ENCODE measurements at places on chromosomes 16 and 17. TPM values are rescaled to one million over a fixed set of nuclear protein-coding genes. Genes with fewer than 3 reads are reported as not detected.

DNA sequence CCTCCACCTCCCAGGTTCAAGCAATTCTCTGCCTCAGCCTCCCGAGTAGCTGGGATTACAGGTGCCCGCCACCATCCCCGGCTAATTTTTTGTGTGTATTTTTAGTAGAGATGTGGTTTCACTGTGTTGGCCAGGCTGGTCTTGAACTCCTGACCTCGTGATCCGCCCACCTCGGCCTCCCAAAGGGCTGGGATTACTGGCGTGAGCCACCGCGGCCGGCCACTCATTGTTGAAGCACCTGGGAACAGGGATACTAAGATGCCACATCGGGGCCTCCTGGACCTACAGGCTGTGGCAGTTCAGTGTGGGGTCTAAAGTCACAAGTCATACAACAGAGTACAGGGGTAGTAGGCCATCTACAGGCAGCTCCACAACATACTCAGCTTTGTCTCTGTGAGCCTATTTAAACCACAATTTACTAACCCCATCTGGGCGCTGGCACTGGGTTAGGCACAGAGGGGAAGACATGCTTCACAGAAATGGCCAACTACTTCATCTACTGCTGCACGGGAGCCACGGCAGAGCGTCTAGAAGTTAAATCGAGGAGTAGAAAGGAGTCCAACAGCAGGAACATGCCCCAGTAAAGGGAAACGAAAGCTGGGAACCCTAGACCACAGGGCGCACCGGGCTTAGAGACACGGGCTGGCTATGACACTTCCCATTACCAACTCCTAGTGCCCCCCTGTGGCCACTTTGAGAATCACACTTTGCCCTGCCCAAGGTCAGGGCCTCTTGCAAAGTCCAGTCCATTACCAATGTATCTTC lies 4.3 kb downstream of the VAMP2 start:
- no peak for DNase-seq

DNA sequence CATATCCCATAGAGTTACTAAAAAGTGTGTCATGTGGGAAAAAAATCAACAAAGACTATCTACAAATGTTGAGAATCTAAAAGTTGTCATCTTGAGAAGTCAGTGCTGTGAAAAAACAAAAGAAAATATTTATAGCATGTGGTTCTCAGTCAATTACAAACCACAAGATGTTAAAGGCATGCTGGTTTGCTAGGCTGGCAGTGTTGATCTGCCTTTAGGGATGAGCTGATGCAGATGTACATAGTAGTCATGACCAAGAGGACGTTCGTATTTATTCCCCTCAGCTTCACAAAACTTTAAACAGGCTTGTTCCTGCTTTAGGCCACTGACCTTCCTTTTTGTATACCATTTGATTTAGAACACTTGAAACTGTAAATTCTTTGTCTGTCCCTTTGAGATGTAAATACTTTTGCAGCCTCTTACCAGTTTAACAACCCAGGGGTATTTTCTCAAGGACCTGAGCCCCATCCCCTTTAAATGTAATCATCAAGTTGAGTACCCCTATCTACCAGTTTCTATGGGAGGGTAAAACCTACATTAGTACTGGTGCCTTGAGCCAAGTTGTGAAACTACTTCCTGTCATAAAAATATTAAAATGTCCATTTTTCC lies 446.6 kb downstream of the KCNJ18 start:
- no peak for DNase-seq

The C17orf58 gene
- 16.8 TPM for total RNA-seq

- DNase-seq, result no peak
Measured at GRCh38 chr16:49488740-49489525, 115.3 kb downstream of the C16orf78 start.

GRCh38 chr17:62644487-62645173 lies 17.2 kb downstream of the MRC2 start:
- no peak for DNase-seq

The AXIN2 gene
- 0.93 TPM for total RNA-seq

GRCh38 chr17:82874011-82874835 lies 34.4 kb upstream of the ZNF750 start:
- DNase-seq, result no peak

DNA sequence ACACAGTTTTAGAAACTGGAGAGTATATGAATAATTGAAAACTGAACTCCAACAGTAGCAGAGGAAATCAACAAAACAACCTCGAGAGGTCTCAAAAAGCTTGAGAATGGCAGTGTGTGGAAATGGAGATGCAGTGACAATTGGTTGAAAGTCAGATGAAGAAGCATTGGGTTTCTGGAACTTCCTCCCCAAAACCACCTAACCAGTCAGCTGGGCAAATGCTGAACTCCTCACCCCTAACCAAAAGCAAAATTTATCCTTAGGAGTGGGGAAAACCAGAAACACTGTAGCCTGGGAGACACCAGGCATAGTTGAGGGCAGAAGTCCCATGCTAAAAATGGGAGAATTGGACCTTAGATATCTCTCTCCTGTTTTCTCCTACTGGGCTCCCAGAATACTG lies 109.9 kb downstream of the TANC2 start:
- no peak for DNase-seq

The KRT20 gene
- not detected for total RNA-seq

The ASPSCR1 gene
- 25.1 TPM for total RNA-seq

GRCh38 chr17:72877348-72877747 lies 215.1 kb downstream of the SLC39A11 start:
- no peak for DNase-seq

The TTLL6 gene
- not detected for total RNA-seq

The TBC1D28 gene
- total RNA-seq, result not detected

- DNase-seq, result no peak
Measured at GRCh38 chr17:39944393-39944711, 16.8 kb downstream of the LRRC3C start.

The ZNF652 gene
- total RNA-seq, result 23.0 TPM

- DNase-seq, result peak; percentile 75
Measured at GRCh38 chr17:38742411-38743308, 5.5 kb downstream of the PCGF2 start.

The ST6GALNAC1 gene
- total RNA-seq, result not detected

DNA sequence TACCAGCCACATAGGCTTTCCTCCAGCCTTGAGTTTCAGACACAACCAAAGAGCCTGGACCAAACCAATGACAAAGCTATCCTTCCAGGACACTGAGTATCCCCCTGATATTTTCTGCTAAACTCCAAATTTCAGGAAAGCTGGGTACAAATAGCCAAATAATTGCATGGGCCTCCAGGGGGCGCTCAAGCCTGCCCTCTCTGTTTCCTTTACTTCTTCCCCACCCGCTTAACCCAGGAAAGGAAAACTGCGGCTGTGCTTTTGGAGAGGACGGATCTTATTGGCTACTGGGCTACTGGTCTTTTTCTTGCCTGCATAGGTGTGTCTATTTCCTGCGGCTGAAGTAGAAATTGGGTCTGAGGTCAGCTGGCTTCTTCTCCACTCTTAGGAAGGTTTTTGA lies 30.1 kb downstream of the GNGT2 start:
- peak; percentile 33 for DNase-seq

- DNase-seq, result no peak
Measured at GRCh38 chr17:78391843-78392242, 13.4 kb downstream of the PGS1 start.

GRCh38 chr16:25108054-25108453 lies 3.5 kb upstream of the LCMT1 start:
- no peak for DNase-seq

The USP43 gene
- 0.35 TPM for total RNA-seq

The C17orf67 gene
- total RNA-seq, result 1.2 TPM

GRCh38 chr16:19365486-19365885 lies 52.2 kb upstream of the TMC5 start:
- DNase-seq, result no peak

GRCh38 chr17:82492643-82493225 lies 26.8 kb upstream of the FOXK2 start:
- no peak for DNase-seq

- no peak for DNase-seq
Measured at GRCh38 chr17:71052971-71053370, 883.6 kb downstream of the KCNJ2 start.

GRCh38 chr16:3121851-3122467 lies 9.6 kb downstream of the ZNF205 start:
- no peak for DNase-seq

The TMC7 gene
- total RNA-seq, result 2.7 TPM

DNA sequence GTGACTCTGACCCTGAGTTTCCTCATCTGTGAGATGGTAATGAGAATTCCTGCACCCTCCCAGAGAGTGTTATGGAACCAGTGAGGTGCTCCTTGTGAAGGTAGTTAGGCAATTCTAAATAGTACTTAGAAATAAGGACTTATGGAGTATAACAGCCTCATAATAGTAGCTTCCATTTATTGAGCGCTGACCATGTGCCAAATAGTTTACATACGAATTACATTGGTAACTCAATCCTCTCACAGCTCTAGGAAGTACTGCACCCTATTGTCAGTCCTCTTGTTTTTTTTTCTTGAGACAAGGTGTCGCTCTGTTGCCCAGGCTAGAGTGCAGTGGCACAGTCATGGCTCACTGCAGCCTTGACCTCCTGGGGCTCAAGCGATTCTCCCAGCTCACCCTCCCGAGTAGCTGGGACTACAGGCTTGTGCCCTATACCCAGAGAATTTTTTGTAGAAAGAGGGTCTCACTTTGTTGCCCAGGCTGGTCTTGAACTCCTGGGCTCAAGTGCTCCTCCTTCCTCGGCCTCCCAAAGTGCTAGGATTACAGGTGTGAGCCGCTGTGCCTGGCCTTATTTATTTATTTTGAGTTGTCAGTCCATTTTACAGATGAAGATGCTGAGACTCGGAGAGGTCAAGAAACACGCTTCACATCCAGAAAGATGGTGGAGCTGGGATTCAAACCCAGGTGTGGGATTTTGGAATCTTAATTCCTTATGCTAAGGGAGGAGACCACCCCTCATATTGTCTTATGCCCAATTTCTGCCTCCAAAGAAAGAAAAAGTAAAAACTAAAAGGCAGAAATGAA lies 2.9 kb downstream of the TNS4 start:
- no peak for DNase-seq

DNA sequence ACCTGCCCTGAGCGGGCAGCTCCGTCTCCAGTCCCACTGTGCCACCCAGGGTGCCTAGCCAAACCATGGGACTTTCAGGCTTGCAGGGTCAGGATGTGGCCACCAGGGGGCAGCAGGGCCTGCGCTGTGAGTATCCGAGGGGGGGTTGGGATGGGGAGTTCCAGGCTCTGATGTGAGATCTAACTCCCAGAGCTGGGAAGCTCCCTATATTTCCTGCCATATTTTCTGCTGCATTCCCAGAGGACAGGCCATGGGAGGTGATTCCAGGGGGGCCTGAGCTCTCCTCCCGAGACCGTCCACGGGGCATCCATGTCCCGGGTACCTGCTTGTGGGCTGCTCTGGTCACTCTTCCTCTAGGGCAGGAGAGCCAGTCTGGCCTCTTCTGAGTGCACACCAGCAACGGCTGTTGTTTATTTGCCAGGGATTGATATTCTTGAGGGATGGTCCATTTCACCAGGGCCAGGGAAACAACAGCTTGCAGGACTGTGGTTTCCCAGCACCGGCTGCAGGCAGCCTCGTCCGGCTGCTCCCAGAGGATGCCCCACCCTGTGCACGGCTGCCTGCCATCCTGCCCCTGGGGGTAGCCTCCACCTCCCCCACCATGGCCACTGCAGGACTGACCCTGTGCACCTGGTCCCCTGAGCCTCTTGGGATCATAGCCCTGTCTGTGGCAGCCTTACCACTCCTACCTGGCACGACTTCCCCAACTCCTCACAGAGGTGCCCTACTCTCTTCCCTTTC lies 1.2 kb downstream of the GPR142 start:
- no peak for DNase-seq

DNA sequence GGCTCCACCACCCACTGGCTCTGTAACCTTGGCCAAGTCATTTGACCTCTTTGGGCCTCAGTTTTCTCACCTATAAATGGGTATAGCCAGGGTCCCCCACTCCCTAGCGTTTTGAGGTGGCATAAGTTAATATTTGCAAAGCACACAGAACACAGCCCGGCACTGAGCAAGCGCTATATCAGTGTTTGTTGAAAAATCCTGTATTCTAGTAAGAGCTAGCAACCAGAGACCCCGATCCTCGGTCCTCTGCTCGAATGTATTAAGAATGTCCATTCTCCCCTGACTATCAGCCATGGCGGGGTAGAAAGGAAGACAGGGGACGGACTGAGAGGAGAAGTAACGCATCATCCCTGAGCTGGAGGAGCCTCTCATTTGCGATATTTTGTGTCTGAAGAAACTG lies 131.2 kb downstream of the IRF8 start:
- no peak for DNase-seq

DNA sequence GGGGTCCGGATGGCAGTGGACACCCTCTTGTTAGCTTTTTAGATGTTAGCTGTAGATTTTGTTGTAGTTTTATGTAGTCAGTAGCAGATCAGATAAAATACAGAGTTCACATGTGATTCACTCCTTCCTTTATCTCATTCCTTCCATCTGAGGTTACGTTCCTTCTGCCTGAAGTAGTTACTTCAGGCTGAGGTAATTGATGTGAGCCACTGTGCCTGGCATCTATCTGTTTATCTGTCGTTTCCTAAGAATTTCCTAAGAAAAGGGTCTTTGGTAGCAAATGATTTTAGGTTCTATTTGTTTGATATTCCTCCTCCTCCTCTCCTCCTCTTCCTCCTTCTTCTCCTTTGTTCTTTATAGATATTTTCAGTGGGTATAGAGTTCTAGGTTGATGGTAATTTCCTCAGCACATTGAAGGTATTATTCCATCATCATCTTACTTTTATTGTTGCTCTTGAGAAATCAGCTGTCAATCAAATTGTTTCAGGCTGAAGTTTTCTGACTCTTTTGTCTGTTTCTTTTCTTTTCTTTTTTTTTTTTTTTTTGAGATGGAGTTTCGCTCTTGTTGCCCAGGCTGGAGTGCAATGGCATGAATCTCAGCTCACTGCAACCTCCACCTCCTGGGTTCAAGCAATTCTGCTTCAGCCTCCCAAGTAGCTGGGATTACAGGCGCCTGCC lies 29.6 kb upstream of the FBXO47 start:
- DNase-seq, result no peak

DNA sequence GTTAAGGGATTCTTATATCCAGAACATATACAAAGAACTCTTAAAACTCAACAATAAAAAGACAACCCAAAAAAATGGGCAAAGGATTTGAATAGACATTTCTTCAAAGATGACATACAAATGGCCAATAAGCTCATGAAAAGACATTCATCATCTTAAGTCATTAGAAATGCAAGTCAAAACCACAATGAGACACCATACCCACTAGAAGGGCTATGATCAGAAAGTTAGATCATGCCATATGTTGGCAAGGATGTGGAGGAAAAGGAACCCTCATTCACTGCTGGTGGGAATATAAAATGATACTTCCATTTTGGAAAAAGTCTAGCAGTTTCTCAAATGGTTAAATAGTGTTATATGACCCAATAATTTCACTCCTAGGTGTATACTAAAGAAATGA lies 9.4 kb downstream of the PLD6 start:
- DNase-seq, result no peak

DNA sequence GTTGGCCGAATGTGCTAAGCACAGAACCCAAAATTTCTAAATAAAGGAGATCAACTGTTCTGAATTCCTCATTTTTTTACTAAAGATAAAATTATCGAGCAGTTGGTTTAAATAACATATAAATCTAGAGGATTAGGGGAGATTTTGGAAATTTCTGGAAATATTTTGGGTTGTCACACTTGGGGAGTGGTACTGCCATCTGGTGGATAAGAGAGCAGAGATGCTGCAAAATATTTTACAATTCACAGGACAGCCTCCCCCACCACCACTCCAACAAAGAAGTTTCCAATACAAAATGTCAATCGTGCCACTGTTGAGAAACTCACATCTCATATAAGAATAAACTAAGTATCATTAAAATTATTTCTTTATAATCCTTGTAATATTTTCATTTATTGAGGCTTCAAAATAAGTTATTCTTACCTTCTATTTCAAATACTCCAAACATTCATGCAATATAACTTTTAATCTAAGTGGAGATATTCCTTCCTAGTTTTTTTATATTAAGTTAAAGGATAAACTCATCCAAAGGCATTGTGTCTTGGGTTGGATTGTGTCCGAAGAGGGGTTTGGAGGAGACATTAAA lies 17.0 kb upstream of the ABCA8 start:
- DNase-seq, result peak; percentile 23

The FAM20A gene
- not detected for total RNA-seq

Measured in glomerular endothelial cell (primary cell).